Renal cortex interstitium (tissue), 15 donors: ENCODE measurements at places on chromosomes 7 and 10.

DNA sequence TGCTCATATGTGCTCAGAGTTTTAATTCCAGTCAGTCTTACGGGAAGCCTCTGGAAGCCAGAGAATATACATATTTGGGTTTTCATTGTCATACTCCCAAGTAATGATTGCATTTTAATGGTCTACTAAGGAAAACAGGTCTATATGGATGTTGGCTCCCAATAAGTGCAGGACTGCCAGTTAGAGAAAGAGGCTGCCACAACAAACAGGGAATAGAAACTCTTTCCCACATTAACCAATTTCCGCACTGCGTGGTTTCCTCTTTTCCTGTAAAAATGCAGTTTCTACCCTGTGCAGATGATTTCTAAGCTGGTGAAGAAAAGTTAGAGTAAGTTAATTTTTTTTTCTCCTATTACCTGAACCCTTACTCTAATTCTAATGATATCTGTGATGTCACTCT, 78.2 kb downstream of the CCSER2 start:
- DNase-seq: no peak

DNA sequence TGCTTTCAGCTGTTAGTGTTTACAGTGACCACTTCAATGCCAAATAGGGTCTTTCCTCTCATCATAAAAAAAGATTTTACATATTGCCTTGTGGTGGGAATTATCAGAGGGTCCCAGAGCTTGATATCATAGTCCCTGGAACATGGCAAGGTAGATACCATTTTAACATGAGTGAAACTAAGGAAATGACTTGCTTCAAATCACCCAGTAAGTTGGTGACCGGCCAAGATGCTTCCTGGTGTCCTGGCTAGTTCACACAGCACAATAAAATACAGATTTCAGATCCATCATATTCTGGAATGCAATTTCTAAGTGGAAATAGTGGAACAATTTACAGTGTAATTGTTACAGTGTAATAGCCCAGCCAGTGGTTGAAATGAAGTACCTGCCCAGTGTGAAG, 36.6 kb downstream of the CNNM1 start:
- no peak for DNase-seq

GRCh38 chr10:91798649-91799611, 704 bp downstream of the TNKS2 start:
- no peak for DNase-seq

GRCh38 chr10:95308389-95309302, 17.8 kb upstream of the PDLIM1 start:
- no peak for DNase-seq

DNA sequence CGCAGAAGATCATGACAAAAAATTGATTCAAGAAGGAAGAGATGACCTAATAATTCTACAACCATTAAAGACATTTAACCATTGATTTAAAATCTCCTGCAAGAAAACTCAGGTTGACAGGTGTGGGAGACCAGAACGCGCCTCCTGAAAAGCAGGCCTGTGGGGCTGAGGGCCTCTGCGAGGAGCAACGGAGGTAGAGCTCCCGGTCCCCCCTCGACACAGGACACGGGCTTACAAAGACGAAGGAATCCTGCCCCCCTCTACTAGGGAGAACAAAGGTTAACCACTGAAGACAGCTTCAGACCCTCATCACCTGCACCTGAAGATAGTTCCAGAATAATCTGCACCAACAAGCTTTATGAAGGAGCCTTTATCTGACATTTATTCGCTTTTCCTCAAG, 55.9 kb upstream of the INPP5A start:
- DNase-seq: no peak

DNA sequence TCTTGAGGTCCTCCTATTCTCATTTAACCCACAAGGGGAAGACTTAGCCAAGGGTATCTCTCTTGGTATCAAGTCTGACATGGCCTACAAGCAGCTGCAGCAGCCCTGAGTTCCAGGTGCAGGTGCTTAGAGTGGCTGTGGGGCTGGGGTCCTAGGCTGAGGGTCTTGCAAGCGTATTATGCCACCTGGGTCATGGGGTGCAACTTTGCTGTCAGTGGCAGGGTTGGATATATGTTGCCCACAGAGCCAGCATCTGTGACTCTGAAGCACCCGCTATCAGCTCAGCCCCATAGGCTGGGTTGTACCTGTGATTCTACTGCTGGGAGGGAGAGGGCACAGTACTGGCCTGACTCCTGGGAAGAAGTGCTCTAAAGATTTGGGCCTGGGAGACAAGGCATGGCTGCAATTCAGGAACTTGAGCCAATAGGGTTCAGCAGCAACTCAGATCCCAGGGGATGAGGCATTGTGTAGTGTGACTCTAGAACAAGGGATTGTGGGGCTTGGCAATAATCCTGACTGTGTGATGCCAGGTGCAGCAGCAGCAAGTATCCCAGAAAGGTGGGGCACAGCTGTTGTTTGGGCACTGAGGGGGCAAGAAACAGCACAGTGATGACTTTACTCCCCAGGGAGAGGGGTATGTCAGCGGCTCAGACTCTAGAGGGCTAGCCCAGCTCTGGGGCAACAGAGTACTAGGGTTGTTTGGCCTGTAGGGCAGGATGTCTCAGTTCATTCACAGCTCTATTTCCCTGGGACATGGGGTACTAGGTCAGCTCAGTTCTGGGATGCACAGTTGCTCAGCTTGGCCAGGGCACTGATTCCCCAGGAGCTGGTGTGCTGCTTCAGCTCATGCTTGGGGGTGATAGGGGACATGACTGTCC, 41.4 kb downstream of the NEURL1 start:
- DNase-seq: no peak

- no peak for DNase-seq
These were observed 17.3 kb downstream of the DAGLB start for GRCh38 chr7:6430271-6430940.

- no peak for DNase-seq
These were observed 31.6 kb downstream of the ZNF117 start for GRCh38 chr7:64959072-64959747.

- DNase-seq: no peak
These were observed 6.7 kb upstream of the ADAM12 start for GRCh38 chr10:126394948-126395347.

DNA sequence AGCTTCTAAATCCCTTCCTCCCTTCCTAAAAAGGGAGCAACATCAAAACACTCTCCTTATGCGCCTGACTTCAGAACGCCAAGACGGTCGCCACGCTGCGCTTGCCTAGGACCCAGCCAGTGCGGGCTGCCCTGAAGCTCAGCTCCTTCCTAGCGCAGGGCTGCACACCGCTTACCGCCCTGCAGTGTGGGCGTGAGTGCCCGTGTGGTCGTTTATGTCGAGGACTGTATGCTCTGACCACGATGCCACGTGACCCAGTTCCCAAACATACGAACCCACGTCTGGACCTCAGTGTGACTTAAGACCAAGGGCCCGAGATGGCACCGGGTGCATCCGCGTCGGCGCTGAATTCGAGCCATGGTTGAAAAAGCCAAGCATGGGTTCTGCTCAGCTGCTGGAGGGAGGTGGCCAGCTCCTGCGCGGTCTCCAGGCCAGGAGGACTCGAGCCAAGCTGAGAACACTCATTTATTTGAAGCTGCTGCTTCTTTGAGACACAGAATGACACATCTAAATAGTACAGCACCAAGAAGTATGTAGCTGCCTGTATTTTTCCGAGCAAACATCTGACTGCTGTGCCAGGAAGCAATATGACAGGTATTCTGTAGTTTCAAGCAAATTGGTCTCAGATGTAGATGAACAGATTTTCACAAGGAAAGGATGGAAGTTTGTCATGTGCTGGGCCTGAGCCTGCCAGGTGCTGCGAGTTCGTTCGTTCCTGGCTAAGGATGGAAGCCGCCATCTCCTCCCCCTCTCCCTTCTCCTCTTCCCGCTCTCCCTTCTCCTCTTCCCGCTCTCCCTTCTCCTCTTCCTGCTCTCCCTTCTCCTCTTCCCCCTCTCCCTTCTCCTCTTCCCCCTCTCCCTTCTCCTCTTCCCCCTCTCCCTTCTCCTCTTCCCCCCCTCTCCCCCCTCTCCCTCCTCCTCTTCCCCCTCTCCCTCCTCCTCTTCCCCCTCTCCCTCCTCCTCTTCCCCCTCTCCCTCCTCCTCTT, 184.7 kb downstream of the EBF3 start:
- DNase-seq: no peak

DNA sequence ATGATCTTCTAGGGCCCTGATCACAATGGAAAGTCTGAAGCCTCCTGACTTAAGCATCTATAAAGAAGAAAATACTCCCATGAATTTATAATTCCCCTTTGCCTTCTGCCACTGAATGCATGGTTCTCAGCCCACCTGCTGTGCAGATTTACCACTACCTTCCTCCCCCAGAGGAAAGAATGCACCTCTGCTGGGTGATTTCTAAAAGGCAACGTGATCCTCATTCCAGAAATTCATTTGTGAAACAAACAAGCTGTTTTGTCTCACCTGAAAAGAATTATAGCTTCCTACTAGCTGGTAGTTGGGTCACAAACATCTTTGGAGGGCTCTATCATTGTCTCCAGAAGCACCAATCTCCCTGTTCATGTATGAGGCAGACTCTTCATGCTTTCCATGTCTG, 320.2 kb downstream of the CDC14C start:
- no peak for DNase-seq

DNA sequence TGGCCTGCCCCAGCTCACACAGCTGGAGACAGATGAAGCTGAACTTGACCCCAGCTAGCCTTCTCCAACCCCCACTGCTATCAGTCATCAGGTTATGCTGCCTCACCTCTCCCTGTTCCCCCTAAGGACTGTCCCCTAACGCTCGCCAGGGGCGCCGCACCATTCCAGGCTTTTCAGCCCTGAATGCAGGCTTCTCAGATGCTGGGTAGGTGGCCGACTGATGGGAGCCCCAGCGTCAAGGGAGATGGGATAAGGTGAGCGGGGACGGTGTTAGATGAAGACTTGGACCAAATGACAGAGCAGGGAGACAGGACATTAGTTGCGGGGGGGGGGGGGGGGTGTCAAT, 15.8 kb upstream of the OPALIN start:
- DNase-seq: no peak

DNA sequence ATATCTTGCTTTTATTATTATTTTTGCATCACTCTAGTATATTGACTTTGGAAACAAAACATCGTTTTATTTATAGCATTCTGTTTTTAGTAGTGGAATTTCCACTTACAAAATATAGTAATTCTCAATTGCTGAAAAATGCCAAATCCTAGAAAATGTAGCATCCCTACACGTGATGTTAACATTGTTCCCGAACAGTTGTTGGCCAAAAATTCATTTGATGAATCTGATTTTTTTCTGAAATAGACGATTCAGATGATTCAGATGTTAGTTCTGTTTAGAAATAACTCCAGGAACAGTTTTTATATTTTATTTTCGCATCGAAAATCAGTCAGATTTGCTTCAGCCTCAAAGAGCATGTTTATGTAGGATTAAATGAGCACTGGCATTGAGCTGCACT, 122.4 kb downstream of the GFRA1 start:
- DNase-seq: no peak

DNA sequence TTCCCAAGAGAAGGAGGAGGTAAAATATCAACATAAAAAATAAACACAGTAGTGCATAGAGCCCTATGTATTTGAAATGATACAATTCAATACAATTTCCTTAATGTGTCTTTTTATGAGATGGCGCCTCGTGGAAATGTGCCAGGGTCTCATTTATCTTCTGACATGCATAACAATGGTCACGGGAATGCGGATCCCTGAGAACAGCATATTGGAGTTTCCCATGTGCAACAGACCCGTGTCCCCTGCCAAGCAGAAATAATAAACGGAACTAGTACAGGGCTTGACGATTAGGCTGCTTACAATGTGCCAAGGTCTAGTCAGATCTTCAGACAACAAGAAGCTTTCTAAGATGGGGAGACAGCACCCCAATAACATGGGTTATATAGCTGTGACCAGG, 217.9 kb downstream of the ARHGAP21 start:
- no peak for DNase-seq

DNA sequence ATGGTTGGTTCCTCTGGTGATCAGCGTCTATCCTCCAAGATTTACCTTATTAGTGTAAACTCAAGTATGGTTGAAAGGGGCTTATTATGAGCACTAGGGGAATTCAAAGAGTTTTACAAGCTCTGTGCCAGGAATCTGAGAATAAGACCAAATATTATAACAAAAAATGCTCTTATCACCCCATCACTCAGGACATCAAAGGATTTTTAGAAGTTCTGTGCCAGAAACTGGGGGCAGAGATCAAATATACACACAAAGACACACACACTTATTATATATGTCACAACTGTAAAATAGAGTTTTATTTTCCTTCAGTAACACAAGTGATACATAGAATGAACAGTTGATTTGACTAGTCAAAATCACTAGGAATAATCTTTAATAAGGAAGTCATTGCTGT, 89.3 kb downstream of the MLLT10 start:
- DNase-seq: no peak

- DNase-seq: no peak
These were observed 181.7 kb downstream of the HECW1 start for GRCh38 chr7:43294080-43294630.

GRCh38 chr7:38383281-38383680, 109.8 kb upstream of the TARP start:
- no peak for DNase-seq

DNA sequence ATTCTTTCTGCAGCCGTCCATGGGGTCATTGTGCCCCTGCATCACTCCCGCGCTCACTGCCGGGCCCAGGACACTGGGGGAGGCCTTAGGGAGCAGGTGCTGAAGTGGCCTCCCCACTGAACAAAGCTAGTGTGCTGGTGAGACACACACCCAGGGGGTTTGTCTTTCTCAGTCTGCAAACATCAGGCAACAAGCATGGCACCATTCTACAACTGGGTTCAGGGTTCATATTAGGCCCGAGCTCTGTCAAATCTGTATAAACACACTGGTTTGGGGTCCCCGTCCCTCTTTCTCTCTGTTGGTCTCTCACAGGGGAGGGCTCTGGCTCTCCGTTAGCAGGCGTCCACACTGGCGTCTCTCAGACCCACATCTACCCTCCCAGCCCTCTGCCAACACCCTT, 11.1 kb upstream of the PPP2R2D start:
- no peak for DNase-seq

- no peak for DNase-seq
These were observed 111.3 kb upstream of the ASAH2 start for GRCh38 chr10:50362547-50363125.

- no peak for DNase-seq
These were observed 109.8 kb upstream of the NOBOX start for GRCh38 chr7:144513334-144513733.

DNA sequence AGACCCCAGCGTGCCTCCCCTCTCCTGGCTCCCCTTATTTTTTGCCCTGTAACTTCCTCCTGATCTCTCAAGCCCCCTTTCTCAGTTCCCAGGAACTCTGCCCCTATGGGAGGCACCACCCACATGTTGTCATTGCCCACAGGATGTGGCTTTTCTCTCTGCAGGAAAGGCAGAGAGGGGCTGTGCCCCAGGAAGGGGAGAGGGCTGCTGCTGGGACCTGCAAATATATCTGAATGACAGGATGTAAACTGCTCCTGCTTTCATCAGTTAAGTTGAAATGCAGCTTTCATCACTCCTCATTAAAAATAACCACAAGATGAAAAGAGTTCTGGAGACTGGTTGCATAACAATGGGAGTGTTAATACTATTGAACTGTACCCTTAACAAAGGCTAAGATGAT, 103.3 kb downstream of the CLEC2L start:
- no peak for DNase-seq

- no peak for DNase-seq
These were observed 91.2 kb upstream of the SEM1 start for GRCh38 chr7:96800824-96801223.
